Left kidney (tissue), 8 donors: ENCODE measurements at places on chromosomes 11 and 22. TPM values are rescaled to one million over a fixed set of nuclear protein-coding genes. Genes with fewer than 3 reads are reported as not detected.

Gene CARNS1
- 4.4 TPM for polyA plus RNA-seq

Gene H19
- polyA plus RNA-seq, result 2,033 TPM

Gene TPBGL
- 0.17 TPM for polyA plus RNA-seq

Gene PIH1D2
- polyA plus RNA-seq, result 12.6 TPM

Gene KRTAP5-7
- polyA plus RNA-seq, result 0.25 TPM

Gene SHISAL1
- polyA plus RNA-seq, result 2.3 TPM
